Hematopoietic multipotent progenitor cell treated with erythropoietin and hydrocortisone succinate and interleukin-3 and kit ligand, for 15 days (in vitro differentiated cells): ENCODE measurements at places on chromosomes 1 and 21.

DNA sequence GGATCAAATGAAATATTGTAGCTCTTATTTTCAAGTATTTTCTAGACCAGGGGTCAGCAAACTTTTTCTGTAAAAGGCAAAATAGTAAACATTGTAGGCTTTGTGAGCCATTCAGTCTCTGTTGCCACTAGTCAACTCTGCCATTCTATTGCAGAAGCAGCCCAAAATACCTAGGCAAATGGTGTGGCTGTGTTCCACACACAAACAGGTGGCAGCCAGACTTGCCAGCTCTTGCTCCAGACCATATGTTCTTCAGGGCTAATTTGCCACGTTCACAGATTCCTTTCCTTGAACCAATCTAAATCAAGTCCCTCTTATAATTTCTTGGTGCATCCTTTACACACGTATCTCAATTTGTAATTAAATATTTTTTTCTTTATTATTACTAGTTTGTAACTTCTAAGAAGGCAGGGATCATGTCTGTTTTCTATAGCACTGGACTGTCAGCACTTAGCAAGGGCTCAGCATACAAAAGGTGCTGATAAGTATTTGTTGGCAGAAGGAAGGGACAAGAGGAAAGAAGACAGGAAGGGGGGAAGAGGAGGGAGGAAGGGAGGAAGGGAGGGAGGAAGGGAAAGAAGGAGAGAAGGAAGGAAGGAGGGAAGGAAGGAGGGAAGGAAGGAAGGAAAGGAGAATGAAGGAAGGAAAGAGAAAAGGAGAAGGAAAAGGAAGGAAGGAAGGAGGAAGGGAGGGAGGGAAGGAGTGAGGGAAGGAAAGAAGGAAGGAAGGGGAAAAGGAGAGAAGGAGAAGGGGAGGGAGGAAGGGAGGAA, 106.5 kb upstream of the EDEM3 start:
- DNase-seq, result no peak

- DNase-seq, result no peak
These were observed 2.1 kb downstream of the GNAT2 start for GRCh38 chr1:109617291-109617801.

DNA sequence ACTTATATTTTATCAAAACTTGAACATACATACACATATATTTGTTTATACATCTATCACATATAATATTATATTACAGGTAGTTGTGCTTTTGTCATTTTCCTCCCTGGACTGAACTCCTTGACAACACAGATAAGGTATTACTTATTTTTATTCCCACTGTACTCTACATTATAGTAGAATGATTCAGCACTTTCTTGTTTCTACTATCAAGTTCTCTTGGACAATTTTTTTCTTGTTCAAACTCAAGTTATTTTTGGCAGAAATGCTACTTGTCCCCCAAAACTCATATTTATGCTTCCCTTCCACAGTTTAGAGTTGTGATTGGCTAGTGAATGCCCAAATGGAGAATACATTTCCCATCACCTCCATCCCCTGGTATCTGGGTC, 10.8 kb upstream of the PTPRC start:
- no peak for DNase-seq

- no peak for DNase-seq
These were observed 154.8 kb upstream of the COL6A1 start for GRCh38 chr21:45826676-45827301.

- no peak for DNase-seq
These were observed 37.0 kb upstream of the ITPKB start for GRCh38 chr1:226776066-226776465.

DNA sequence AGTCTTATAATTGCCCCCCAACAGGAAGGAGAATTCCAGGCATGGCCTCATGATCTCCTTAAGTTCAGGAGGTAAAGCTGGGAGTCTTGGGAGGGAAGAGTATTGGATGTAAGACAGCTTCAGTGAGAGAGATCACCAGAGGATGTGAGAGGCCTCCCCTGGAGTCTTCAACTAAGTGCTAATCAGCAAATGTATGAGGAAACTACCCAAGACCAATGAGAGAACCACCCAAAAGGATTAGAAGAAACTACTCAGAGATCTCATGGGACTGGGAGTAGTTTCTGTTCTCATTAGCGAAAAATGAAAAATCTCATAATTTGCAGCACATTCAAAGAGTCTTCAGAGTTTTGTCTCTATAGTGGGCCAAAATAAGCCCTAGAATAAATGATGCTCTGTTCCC, 36.6 kb upstream of the WNT2B start:
- DNase-seq, result no peak

DNA sequence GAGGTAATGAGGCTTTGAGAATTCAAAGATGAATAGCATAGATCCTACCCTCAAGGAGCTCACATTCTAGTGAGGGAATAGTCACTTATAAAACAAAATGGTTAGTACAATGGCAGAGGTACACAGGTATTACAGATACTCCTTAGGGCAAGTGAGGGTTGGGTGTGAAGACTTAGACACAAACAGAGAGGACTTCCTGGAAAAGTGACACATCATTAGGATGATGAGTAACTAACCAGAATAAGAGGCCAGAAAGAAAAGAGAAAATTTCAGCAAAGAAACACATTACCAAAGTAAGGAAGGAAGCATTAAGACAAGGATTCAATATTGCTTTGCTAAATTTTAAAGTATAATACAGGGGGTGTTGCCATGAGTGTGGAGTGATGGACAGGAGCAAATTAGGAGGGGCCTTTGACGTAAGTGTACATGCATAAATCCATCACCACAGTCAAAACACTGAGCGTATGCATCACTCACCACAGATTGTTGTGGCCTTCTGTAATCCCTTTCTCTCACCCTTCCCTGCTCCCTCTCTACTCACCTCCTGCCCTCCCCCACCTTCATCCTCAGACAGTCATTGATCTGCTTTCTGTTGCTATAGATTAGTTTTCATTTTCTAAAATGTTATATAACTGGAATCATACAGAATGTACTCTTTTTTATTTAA, 7.9 kb downstream of the CD53 start:
- peak; percentile 47 for DNase-seq

GRCh38 chr1:39539252-39539790, 37.3 kb downstream of the PABPC4 start:
- DNase-seq, result peak; percentile 54

DNA sequence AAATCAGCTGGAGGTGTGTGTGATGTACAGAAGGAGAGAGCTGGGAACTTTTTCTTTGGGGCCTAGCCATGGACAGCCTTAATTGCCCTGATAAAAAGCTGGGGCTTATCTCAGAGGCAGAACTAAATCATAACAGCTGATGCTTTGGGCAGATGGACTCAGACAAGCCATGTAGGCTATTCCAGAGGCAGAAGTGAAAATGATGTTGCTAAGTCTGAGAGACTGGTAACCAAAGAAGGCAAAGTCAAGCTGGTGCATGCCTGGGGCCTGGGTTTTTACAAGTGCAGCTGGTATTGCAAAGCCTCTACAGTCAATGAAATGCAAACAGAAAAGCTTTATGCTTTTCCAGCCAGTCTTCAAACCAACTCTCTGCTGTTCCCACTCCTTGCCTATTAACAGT, 39.0 kb upstream of the LMX1A start:
- no peak for DNase-seq

- no peak for DNase-seq
These were observed 16.0 kb downstream of the ZNF697 start for GRCh38 chr1:119632103-119632490.

DNA sequence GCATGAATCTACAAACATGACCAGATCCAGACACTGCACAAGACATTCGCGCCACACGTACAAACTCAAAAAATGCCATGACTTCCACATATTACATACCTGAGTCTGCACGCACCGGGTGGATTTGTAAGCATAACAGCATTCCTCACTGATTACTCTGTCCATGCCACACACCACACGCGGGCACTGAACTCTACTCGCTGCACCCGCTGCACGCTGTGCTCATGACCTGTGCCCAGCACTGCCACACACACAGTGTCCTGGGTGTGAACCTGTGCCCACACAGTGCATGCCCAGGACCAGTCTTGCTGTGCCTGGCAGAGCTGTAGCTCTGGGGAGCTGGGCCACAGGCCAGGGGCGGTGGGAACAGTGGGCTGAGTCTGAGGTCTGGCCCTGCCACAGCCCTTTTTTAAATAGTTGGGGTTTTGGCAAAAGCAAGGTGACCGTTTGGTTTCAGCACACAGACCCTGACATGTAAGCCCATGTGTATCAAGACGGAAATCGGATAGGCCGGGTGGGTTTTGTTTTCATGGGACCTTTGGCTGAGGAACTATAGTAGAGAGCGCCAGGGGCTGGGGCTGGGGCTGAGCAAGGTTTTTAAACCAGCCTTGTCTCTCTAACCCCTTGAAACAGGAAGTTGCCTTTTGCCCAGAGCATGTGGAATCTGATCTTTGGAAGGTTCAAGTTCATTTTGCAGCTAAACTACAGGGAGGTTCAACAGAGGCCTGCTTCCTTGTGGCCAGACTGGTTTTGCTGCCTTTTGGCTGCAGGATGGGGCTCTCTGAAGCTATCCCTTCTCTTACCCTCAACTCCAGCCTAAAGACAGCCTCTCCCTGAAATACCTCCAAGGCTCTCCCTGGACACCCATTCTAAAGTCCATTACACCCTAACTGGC, 12.3 kb upstream of the GOLT1A start:
- no peak for DNase-seq

- no peak for DNase-seq
These were observed 72.4 kb downstream of the MATN1 start for GRCh38 chr1:30650968-30651320.

- DNase-seq, result no peak
These were observed 19.2 kb upstream of the VASH2 start for GRCh38 chr1:212930986-212931678.

GRCh38 chr1:84642774-84643173, 47.5 kb downstream of the SSX2IP start:
- peak; percentile 13 for DNase-seq

DNA sequence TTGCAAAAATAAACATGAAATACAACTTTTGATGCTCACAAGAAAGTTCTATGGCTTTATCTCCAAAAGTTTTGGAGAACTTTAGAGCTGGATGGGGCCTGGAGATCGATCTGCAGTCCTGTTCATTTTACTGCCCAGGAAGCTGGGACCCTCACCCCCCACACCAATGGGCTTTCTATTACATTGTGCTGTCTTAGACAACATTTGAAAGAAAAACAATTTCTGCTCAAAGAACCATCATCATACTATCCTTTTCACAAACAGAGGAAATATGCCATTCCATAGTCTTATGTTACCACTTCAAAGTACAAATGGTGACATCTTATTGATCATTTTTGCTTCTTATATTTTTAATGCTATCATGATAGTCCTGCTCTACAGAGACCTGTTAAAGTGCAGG, 2.0 kb upstream of the HNRNPU start:
- no peak for DNase-seq

DNA sequence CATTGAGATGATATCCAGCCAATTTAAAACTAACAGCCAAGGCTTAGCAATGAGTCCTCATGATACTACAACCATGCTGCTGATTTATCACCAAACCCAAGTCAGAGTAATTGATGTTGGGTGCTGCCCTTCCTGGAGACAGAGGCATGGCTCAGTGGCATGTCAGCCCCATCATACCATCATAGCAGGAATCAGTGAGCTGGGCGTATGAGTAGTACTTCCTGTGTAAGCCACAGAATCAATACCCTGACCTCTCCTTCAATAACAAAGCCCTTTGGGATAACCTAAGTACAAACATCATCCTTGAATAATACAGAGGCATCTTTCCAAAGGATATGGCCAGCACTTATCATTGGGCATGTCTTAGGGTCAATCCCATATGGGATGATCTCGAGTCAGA, 3.0 kb upstream of the LCE1E start:
- DNase-seq, result no peak

DNA sequence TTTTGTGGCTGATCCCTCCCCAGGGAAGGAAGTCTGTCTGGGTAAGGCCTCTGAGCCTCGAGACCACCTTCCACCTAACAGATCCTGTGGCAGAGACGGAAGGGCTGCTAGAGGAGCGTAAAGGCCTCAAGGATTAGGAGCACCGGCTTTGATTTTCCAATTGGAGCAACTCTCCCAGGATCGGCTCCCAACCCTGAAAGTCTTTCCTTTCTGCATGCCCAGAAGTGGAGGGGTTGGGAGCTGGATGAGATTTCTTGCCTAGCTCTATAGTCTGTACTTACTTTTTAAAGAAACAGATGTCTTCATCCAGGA, 41.4 kb downstream of the ELK4 start:
- no peak for DNase-seq

DNA sequence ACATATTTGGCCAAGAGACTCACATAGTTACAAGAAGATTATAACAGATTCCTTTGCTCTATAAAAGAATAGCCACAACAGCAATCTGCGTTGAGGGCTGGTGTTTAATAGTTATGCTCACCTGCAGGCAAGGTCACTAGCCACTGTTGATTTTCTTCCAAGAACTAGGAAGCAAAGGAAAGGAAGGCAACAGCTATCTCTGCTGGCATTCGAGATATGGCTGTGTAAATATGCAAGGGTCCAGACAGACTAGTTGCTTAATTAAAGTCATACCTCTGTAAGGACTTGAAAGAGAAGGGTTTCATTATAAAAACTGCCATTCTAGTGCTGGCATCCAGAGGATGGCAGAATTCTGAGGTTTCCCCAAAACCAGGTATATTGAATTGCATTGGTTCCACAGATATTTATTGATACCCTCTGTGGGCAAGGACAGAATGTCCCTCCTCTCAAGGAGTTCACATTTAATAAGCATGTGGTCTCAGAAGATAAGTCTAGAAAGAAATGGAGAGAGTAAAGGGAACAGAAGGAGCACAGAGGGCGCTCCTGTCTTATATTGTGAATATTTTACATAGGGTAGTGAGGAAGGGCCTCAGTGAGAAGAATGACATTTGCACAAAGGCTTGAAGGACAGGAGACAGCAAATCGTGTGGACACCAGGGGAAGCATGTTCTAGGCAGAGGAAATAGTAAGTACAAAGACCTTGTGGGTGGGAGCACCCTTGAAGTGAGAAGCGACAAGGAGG, 23.6 kb upstream of the PLEKHA6 start:
- no peak for DNase-seq
